ENCODE measurements at places on chromosomes 13 and 19.

DNA sequence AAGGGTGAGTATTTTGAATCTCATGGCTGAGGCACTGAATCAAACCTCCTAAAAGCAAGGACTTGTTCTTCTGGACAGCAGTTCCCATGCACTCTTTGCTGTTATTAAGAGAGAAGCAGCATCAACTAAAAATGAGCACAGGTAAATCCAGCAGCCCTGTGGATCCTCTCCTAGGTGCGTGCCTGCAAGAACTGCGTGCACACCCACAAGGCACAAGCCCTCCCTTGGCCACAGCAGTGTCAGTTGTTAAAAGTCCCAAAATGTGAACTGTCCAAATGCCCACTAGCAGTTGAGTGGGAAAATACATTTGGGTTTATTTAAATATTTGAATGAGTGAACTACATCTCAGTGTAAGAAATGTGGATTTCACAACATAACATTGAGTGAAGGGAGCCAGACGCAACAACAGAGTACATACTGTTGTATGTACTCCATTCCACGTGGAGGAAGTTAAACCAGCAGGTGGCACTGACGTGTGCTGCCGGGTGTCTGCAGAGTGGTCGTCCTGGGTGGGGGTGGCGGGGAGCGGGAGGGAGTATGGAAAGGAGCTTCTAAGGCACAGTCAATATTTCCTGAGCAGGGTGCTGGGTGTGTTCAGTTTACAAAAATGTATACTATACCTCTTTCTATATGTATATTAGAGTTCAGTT, 266.4 kb downstream of the NALCN start:
- no peak for DNase-seq

DNA sequence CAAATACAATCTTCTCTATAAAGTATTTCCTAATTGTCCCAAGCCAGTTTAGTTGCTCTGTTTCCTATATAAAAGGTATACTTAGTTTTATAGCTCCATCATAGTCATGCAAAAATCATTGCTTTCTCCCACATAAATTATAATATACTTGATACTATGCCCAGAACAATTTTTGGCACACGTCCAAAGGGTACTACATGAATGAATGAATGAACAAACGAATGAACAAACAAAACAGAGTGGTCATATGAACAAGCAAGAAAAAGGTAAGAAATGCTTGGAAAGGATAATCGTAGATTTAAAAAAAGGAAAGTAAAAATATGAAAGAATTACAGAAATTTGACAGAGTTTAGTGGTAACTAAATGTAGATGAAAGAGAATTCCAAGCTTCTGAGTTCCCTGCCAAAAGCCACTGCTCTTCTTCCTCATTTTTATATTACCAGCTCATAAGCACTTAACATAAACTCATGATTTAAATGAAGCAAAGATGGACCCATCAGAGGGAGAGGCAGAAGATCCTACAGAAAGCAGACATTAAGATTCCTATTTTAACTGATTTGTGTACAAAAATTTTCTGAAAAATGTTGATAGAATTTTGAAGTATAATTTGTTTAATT, 123.2 kb downstream of the ENOX1 start:
- no peak for DNase-seq

DNA sequence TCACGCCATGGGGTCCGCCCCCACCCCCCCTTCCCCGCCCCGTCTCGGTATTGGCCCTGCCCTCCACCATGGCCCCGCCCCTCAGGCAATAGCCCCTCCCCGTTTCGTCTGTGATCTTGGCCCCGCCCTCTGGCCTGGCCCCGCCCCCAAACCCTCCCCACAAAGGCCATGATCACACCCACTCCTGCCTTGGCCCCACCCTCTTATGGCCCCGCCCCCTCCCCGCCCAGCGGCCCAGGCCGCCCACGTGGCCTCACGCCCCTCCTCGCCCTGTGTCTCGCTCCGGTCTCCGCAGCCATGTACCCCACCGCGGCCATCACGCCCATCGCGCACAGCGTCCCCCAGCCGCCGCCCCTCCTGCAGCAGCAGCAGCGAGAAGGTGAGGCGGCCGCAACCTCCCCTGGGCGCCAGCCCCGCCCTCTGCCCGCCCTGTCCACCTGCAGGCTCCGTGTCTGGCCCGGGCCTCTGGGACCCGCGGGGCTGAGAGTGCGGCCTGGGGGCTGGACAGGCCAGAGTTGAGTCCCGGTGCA, 61.3 kb downstream of the CELF5 start:
- peak; percentile 40 for DNase-seq

DNA sequence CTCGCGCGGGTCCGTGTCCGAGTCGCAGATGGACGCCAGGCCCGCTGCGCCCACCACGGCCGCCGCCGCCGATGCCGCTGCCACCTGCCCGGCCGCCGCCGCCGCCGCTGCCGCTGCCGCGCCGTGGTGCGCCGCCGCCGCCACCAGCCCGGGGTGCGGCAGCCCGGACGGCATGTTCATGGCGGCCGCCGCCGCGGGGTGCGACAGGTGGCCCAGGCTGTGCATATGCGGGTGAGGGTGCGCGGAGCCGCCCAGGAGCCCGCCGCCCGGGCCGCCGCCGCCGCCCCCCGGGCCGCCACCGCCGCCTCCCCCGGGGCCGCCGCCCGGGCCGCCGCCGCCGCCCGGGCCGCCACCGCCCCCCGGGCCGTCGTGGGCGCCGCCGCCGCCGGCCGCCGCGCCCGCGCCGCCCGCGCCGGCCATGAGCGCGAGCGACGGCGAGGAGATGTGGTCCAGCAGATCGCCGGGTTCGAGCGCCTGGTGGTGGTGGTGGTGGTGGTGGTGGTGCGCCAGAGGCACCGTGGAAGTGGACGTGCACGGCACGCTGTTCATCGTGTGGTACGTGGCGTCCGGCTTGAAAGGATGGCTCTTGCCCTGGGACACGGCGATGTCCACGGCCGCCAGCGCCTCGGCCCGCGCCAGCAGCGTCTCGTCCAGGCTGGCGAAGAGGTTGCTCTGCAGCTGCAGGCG, 1.3 kb downstream of the POU4F1 start:
- no peak for DNase-seq

GRCh38 chr13:35552172-35552844, 75.8 kb upstream of the MAB21L1 start:
- DNase-seq = no peak

DNA sequence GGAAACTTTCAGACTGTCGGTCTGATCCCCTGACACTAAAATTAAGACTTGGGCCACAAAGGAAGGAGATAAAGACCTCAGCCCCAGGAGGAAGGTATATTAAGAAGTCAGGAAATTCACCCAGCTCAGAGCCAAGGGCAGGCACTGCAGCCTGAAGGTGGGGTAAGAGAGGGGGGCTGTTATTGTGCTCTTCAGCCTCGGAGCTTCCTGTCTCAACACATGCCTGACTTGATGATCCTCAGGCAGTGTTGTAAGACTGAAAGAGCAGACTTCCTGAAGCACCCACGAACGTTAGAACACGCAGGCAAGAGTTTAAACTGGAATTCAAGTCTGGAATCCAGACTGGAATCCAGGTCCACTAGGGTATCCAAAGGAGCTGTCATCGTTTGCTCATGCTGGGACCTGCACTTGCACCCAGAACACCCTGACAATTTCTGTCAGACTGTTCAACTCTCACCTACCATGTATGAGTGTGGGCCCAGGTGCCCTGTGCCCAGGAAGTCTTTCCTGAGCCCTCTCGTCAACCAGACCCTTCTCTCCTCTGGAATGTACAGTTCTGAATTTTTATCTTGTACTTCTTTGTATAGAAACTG, 10.7 kb upstream of the FLT1 start:
- DNase-seq = no peak
